ENCODE measurements at places on chromosomes 1 and 21. TPM values are rescaled to one million over a fixed set of nuclear protein-coding genes. Genes with fewer than 3 reads are reported as not detected.

DNA sequence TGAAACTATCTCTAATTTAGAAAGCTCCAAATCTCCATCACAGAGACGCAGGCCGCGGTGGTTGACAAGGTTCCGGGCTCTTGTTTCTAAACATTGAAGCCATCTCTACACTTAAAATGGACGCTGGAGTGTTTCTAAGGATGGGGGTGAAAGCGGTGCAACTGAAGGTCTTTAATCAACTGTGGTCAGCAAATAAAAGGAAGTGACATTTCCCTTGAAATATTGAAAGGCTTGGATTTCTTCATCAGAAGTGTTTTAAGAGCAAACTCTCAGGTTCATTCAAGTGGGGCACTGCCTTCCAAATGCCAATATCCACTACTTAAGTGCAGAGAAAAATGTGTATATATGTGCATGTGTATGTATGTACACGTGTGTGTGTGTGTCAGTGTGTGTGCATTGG lies 117.3 kb downstream of the KAZN start:
- DNase-seq: no peak

GRCh38 chr21:41346758-41347157 lies 15.1 kb upstream of the MX2 start:
- no peak for DNase-seq

- DNase-seq: no peak
These were observed 17.5 kb downstream of the SLC19A1 start for GRCh38 chr21:45524756-45525152.

GRCh38 chr1:36729716-36730510 lies 247.2 kb upstream of the CSF3R start:
- DNase-seq: no peak

- no peak for DNase-seq
These were observed 83.7 kb upstream of the GCLM start for GRCh38 chr1:93992954-93993353.

DNA sequence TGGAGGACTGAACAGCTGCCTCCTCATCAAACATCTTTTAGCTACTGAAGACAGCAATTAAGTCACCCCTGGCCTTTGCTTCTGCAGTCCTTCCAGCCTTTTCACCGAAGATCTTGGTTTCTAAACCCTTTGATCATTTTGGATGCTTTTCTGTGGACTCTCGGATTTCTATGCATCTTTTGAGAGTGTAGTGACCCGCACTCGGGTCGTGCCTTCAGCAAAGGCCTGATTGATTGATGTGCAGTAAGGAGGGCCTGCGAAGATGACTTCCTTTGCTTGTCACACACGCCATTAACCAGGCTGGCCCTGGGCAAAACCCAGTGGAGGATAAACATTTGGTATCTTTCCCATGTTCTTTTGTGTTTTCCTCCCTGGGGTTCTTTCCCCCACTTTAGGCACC lies 157.5 kb upstream of the CD34 start:
- DNase-seq: no peak

DNA sequence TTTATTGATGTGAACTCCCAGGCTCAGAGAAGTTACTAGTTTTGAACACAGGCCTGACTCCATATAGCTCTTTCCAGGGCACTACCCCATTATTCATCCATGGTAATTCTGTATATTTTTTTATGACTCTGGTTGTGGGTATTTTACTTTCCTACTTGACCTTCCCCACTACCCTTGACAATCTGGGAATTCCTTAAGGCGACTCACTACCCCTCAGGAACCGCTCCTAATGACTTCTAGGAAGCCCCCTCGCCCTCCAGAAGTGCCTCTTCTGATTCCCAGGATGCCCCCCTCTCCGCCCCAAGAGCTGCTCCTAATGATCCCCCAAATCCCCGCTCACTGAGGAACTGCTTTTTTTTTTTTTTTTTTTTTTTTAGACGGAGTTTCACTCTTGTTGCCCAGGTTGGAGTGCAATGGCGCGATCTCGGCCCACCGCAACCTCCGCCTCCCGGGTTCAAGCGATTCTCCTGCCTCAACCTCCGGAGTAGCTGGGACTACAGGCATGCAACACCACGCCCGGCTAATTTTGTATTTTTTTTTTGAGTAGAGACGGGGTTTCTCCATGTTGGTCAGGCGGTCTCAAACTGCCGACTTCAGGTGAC lies 972 bp upstream of the KDM4A start:
- no peak for DNase-seq

GRCh38 chr1:150567341-150567716 lies 12.1 kb downstream of the MCL1 start:
- DNase-seq: no peak

GRCh38 chr1:94272388-94272787 lies 35.0 kb upstream of the ARHGAP29 start:
- no peak for DNase-seq

GRCh38 chr1:165143437-165144065 lies 213.0 kb downstream of the LMX1A start:
- no peak for DNase-seq

- no peak for DNase-seq
These were observed 41.6 kb downstream of the CD58 start for GRCh38 chr1:116529199-116529631.

- DNase-seq: no peak
These were observed 663.5 kb downstream of the NCAM2 start for GRCh38 chr21:21661741-21662140.

DNA sequence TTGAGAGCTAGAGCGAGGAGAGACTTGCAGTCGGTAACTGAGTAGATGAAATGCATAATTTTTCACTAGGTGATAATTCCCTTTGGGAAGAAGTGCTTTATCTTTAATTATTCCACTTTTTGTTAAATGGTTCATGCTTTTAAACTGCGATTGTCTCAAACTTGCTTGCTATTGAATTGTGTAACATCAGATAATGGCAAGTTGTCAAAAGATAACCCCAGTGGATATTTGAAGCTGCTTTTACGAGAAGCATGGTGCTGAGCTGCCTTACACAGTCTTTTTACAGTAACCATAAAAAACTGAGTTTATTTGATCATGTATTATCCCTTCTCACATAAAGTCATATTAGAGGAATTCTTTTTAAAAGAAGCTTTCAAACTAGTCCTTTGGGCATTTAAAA lies 30.2 kb downstream of the TMEM50B start:
- no peak for DNase-seq

- no peak for DNase-seq
These were observed 396.4 kb upstream of the VAMP3 start for GRCh38 chr1:7374563-7375160.

DNA sequence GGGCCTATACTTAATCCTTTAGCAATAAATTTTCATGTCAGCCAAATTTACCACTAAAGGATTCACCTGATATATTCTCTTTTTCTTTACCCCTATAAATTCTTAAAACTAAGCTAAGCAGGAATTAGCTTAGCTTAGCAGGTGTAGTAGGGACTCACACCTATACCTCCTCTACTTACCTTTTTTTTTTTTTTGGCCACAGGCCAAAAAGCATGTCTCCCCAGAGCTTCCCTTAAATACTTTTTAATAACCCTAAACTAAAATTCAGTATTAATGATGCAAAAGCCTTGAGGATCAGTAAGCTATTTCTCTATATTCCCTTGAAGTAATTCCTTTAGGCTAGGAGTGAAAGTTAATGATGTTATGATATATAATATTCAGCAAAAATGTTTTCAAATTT lies 23.2 kb downstream of the PEA15 start:
- no peak for DNase-seq

GRCh38 chr1:71074681-71075080 lies 6.2 kb downstream of the ZRANB2 start:
- peak; percentile 66 for DNase-seq

DNA sequence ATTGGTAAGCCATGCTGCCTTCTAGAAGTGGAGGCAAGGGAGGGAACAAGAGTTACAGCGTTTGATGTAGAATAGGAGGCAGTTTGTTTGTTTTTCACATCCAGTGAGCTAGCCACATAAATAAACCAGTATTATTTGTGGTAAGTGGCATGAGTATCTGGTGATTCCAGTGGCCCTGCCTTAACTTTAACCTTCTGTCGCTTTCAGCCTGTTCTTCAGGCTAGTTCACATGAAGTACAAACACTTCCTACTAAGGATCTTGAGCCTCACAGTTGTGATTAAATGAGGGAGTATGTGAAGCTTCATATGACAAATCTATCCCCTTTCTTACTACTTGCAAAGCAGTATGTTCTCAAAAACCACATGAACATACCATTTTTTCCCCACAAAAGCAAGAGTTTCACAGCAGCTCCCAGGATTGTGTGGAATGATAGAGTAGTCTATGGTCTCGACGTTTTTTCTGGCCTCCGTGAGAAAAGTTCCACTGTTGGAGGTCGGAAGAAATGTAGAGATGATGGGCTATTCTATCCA lies 59.5 kb downstream of the PHACTR4 start:
- no peak for DNase-seq

DNA sequence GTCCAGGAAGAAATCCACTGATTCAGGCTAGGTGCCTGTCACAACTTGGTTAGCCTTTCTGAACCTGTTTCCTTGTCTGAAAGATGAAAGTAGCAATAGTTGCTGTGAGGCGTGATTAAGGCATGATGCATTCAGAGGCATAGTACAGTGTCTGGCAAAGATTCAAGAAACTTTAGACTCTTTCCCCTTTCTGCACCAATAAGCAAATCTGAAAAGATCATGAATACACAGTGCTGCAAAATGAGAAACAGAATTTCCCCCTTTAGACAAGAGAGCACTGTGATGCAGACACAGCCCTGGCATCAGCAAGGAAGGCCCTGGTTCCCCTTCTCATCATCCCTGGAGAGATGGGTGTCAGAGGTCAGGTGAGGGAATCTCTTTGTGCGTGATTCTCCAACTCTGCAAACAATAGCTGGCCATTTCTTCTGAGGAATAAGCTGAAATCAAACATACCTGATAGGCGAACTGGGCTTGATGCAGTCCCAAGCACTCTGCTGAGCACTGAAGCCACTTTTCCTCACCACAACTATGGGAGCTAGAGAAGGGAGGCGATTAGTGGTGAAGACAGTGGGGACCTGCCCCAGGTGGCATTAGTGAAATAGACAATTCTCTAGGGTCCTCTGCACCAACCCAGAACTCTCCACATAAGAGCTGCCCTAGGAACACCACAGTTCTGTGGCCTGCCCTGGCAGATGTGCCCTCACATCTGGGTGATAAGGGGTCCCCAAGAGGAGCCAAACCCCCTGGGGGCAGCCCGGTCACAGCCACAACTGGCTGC lies 41.7 kb downstream of the ITPKB start:
- DNase-seq: peak; percentile 83

DNA sequence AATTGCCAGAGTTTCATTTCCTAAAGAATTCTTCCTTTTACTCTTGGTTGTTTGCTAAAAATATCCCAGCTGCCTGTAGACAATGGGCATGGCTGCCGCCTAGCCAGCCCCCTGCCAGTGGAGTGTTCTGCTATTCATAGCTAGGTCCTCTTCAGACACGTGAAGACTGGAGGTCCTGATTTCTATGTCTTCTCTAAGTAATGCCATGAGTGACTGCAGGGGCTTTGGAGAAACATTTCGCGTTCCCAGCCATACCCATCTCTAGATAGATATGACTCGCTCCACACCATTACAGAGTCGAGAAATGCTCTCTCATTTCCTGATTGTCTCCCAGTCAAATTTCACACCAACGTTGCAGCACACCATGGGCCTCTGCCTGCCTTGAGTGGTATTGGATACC lies 99.5 kb upstream of the BACE2 start:
- no peak for DNase-seq

DNA sequence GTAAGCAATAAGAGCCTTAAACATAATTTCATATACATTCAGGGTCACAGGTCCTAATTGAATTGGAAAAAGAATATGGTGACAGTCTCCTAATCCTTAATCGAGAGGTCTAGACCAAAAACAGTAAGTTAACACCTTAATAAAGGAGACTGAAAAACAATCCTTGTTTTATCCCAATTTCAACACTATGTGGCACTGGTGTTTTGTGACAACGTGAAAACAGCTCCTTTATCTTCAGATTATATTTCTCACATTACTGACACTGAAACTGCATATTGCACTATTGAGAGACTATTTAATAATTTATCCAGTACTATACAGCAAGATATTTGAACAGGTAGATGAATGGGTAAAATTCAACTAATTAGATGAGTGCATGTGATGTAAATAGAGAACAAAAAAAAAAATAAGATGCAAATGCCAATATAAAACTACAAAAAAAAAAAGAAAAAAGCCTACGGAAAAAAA lies 34.1 kb downstream of the TP53BP2 start:
- DNase-seq: peak; percentile 69

- no peak for DNase-seq
These were observed 66.1 kb downstream of the SKI start for GRCh38 chr1:2294033-2294724.

- DNase-seq: no peak
These were observed 54.8 kb downstream of the MYOM3 start for GRCh38 chr1:24057171-24057570.

DNA sequence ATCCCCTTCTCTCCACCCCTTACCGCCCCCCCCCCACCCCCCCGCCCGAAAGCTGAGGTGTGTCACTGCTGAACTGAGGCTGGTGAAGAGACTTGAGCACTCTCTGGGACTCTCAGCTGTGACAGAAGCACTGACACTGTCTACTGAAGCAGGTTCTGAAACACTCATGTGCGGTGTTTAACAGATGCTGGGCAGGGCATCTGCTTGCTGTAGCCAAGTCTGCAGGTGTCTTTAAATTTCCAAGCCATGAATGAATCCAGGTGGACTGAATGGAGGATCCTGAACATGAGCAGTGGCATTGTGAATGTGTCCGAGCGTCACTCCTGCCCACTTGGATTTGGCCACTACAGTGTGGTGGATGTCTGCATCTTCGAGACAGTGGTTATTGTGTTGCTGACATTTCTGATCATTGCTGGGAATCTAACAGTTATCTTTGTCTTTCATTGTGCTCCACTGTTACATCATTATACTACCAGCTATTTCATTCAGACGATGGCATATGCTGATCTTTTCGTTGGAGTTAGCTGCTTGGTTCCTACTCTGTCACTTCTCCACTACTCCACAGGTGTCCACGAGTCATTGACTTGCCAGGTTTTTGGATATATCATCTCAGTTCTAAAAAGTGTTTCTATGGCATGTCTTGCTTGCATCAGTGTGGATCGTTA lies at the start of gene GPR52:
Gene GPR52 (plus strand): TSS at position 99 of the 665 bp plus-strand sequence. CDS start 148 bp downstream, at position 247.
- no peak for DNase-seq

GRCh38 chr1:245803666-245804037 lies 648.9 kb downstream of the KIF26B start:
- DNase-seq: no peak

DNA sequence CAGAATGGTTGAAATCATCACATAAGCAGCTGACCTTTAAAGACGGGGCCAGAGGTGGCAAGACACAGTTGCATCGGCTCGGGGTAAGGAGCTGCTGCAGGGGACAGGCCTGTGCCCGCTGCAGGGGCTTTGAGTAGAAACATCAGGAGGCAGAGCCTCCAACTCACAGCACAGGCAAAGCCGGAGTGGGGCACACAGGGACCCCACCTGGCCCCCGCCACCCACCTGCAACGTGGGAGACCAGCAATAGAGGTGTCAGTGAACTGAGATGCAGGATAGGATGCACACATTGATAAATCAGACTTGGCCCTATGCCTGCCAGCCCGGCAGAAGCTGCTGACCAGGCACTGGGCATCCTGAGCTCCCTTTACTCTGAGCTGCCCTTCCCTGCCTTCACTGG lies 257.2 kb downstream of the NPHP4 start:
- DNase-seq: no peak

ZNF683 gene
- total RNA-seq: not detected

C1QC gene
- total RNA-seq: not detected

ZNF648 gene
- total RNA-seq: not detected

ACKR1 gene
- total RNA-seq: under 0.01 TPM

LAPTM5 gene
- total RNA-seq: 66.7 TPM

EDN2 gene
- not detected for total RNA-seq

RPE65 gene
- not detected for total RNA-seq

ADAM30 gene
- not detected for total RNA-seq

SMAP2 gene
- 3.1 TPM for total RNA-seq

ATAD3C gene
- total RNA-seq: under 0.01 TPM
